NCI-H2081 (cell line): ENCODE measurements at places on chromosomes 1 and 21.

DNA sequence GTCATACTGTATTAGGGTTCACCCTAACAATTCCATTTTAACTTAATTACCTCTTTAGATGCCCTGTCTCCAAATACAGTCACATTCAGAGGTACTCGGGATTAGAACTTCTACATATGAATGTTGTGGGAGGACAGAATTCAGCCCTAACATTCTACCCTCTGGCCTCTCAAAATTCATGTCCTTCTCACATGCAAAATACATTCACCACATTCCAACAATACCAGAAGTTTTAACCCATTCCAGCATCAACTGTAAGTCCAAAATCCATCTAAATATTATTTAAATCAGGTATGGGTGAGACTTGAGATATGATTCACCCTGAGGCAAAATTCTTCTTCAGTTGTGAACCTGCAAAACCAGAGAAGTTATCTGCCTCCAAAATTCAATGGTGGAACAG, 14.5 kb downstream of the LY9 start:
- no peak for DNase-seq

GRCh38 chr1:58317694-58318093, 228.8 kb downstream of the OMA1 start:
- no peak for DNase-seq

DNA sequence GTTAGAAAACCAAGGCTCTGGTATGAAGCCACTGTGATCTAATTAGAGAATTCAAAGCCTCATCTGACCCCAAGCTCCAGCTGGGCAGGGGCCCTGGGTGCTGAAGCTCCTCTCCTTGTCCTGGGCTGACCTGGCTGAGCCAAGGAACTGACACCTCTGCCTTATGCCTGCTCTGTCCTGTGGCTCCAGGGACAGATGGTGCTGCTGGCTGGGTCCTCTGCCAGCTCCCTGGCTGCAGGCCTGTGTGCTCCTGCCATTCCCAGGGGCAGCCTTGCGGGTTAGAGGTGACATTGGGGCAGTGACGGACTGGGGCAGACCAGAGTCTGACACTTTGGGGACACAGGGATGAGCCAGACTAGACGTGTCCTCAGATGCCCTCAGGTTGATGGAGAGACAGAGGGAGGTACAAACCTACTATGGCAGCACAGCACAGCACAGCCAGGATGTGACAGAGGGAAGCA, 11.8 kb downstream of the ACOT11 start:
- DNase-seq = no peak

DNA sequence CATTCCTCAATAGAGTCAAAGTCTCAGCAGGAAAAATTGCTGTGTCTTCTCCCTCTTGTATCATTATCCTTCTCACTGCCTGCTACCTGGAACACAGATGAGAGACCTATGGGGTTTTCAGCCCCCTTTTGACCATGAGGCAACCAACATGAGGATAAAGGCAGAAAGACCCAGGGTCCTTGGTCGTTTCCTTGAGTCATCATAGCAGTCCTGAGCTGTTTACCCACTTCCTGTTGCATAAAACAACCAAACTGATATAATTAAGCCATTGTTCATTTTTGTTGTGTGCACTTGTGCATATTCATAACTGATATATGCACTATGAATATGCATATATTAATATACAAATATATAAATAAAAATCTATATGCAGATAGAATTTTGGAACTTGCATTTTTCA, 188.3 kb upstream of the MAP1LC3C start:
- no peak for DNase-seq

GRCh38 chr1:7098641-7099040, 313.4 kb downstream of the CAMTA1 start:
- no peak for DNase-seq

DNA sequence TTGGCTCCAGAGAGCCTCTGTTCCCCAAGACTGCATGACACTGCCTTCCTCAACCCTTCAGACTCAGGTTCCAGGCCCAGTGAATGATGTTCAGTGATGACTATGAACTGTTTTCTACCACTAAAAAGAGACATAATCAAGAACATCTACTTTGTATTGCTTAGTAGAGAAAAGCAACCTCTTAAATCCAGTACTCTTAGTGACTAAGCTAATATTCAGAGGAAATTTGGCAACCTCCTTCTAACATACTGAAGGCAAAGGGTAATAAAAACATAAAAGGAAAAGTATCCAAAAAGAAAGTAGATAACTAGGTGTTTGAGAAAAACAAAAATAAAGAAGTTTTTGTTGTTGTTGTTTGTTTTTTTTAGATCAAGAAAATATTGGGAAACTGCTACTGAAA, 153.3 kb upstream of the RUNX1 start:
- no peak for DNase-seq

- DNase-seq = no peak
Observed at GRCh38 chr21:35982717-35983116, 77.6 kb downstream of the SETD4 start.

- DNase-seq = no peak
Observed at GRCh38 chr1:241034203-241034936, 322.6 kb downstream of the RGS7 start.

DNA sequence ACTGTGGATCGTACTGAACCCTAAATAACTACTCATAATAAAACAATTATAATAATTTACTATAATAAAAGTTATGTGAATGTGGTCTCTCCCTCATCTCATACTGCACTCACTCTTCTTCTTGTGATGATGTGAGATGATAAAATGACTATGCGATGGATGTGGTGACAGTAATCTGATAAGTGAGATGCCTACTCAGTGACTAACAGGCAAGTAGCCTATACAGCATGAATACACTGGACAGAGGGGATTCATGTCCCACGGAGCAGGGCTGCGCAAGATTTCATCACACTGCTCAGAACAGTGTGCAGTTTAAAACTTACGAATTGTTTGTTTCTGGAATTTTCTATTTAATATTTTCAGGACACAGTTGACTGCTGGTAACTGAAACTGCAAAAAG, 304.0 kb downstream of the DUSP10 start:
- no peak for DNase-seq

GRCh38 chr21:37656899-37657298, 259.4 kb downstream of the KCNJ6 start:
- no peak for DNase-seq

DNA sequence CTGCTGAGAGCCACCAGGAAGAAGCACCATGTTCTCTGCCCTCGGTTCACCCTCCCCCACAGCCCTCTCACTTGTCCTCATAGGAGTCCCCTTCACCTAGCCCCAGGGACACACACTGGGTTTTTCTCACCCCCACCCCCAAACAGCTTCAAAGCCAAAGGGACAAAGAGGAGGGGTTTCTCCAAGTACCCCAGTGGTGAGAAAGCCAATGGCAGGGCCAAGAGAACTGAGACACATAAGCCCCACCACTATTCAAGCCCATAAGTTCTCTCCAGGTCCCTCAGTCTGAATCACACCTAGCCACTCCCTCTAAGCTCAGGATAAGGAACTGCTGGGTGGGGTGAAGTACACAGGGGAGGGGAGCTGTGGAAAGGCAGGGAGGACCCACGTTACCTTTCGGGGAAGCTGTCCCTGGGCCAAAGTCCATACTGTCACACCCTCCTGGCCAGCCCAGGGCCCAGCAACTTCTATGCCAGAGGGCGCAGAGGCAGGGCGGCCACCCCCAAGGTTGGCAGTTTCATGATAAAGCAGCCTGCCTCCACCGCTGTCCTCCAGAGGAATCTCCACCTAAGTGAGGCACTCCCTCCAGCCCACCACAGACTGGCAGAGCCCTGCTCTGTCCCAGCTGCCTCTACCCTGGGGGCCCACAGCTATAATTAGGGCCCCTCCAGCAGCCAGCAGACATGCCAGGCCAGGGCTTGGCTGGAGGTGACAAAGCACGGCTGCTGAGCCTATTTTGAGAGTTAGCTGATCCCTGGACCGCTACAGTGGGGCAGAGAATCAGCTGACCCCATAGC, 39.0 kb upstream of the PPP1R15B start:
- DNase-seq = no peak
